ENCODE measurements at places on chromosomes 7 and 10.

- no peak for DNase-seq
These were observed 12.3 kb upstream of the SLC26A3 start for GRCh38 chr7:107815254-107815882.

- no peak for DNase-seq
These were observed 32.5 kb downstream of the DYDC1 start for GRCh38 chr10:80324086-80324485.

DNA sequence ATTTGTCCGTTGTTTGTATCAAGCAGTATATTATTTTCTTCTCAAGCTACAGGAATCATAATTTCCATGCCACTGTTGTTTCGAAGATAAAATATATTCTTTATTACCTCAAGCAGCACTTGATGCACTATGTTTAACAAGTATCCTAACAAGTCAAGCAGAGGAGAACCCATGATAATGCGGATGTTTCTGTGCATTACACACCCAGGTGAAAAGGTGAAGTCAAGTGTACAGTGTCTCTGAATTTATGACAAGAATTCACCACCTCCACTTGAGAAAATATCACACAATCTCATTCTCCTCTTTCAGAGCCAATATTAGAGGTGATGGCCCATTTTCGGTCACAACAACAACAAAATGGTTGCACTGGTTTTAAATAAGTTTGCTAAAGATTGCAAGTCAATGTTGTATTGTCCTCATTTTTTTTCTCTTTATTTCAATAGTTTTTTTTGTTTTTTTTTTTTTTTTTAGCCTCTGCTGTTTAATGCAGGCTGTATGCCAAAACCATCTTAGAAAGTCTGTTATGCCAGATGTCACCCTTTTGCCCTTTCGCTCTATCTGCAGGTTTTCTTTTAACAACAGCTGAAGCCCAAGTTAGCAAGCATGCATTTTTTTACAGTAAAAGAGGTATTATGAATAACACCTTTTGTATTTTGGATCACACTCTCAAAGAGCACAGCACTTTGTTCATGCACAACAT, 568.7 kb upstream of the LRRN3 start:
- no peak for DNase-seq

DNA sequence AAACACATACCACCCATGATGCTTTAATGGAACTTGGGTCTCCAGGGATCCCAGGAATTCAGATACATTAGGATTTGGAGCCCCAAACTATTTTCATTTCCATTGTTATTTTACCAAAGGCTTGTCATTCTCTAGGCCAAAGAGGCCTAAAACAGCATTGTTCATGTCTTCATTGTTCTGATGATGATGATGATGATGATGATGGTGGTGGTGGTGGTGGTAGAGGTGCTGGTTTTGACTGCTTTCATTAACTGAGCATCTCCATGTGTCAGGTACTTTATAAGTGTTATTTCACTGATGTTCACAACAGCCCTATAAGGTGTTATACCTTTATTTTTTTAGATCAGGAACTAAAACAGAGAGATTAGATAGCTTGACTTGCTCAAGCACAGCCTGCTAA, 12.2 kb upstream of the RBM20 start:
- DNase-seq: no peak

DNA sequence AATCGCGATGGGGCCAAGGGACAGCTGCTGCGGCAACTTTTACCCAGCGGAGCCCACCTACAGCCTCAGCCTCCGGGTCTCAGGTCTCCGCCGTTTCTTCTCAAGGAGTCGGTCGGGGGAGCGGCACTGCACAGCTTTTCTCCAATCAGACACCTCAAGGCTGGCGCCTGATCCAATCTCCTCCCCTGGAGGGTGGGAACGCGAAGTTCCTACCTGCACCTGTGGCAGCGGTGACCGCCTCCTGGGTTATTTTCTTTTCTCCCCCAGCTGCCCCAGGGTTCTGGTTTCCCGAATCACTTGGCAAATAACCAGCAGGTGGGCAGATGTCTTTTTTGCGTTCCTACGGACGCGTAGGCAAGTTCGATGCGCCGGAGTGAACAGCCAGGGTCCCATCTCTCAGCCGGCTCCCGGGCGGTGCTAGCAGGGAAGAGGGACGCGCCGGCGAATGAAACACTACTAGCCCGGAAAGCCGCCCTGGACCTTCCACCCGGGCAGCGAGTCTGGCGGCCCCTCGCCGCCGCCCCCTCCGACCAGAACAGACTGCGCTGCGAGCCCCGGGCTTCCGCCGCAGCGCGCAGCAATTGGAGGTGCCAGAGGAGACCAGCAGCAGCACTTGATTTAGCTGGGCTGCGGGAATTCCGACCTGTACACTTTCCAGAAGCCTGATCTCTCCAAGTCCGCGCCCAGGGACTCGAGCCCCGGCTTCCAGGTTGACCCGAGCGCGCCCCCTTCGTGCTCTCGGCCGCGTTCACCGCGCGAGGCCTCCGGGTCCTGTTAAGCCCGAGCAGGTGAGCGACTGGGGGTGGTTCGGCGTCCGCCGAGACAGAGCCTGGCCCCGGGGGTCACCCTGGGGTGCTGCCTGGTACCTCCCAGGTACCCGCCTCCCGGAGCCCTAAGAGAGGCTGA, at the start of gene PRR15:
PRR15 (plus strand) TSS at position 246 of the 906 bp plus-strand sequence. CDS start 2,495 bp downstream, outside the sequence.
- peak; percentile 86 for DNase-seq
